Neural progenitor cell (in vitro differentiated cells): ENCODE measurements at places on chromosomes 1 and 21. TPM values are rescaled to one million over a fixed set of nuclear protein-coding genes. Genes with fewer than 3 reads are reported as not detected.

GRCh38 chr1:245598524-245599305, 443.9 kb downstream of the KIF26B start:
- DNase-seq: no peak
- H3K27ac ChIP-seq: no peak overlapping the region
- no peaks in the 10 kb centered on the region for H3K36me3 ChIP-seq
- peaks cover 7% of the 10 kb centered on the region for H3K4me1 ChIP-seq
- H3K4me3 ChIP-seq: no peak overlapping the region
- H3K27me3 ChIP-seq: no peaks in the 10 kb centered on the region

The TRIM63 gene
- not detected in 2 replicates for total RNA-seq

The TACSTD2 gene
- 0.28 TPM in 1 of 2 replicates, not detected in the other for total RNA-seq

- no peaks in the 10 kb centered on the region for H3K27me3 ChIP-seq
- no peak overlapping the region for H3K4me3 ChIP-seq
- DNase-seq: no peak
- no peak overlapping the region for H3K27ac ChIP-seq
These were observed 16.4 kb upstream of the ATP1A4 start for GRCh38 chr1:160134791-160135572.

GRCh38 chr1:70265946-70266345, 44.8 kb downstream of the SRSF11 start:
- no peaks in the 10 kb centered on the region for H3K27me3 ChIP-seq
- H3K4me3 ChIP-seq: no peak overlapping the region
- no peaks in the 10 kb centered on the region for H3K36me3 ChIP-seq

DNA sequence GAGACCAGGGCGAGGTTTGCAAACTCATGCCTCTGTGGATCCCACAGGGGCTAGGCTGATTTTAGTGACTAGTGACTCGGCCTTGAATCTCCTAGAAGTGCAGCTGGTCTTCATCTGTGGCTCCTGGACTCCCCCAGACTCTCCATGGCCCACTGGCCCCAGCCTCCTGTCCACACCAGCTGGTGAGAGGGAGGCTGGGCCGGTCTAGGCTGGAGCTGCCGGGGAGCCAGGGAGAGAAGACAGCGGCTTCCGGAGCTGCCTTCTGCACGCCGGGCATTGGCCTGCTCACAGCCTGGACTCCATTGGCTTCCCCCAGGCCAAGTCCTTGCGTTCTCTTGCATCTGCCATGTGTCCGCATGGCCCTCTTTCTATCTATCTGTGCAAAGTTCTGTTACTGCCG, 52.1 kb upstream of the COL6A1 start:
- H3K4me3 ChIP-seq: no peak overlapping the region
- H3K4me1 ChIP-seq: no peaks in the 10 kb centered on the region
- no peaks in the 10 kb centered on the region for H3K27me3 ChIP-seq
- no peaks in the 10 kb centered on the region for H3K36me3 ChIP-seq

The SH3BGR gene
- total RNA-seq: 7.5 and 12.2 TPM in 2 replicates

GRCh38 chr1:189429610-189430009, 1048.1 kb downstream of the BRINP3 start:
- no peak overlapping the region for H3K4me3 ChIP-seq
- H3K27me3 ChIP-seq: no peaks in the 10 kb centered on the region
- peak; percentile 78 for DNase-seq
- H3K4me1 ChIP-seq: no peaks in the 10 kb centered on the region
- no peak overlapping the region for H3K27ac ChIP-seq

DNA sequence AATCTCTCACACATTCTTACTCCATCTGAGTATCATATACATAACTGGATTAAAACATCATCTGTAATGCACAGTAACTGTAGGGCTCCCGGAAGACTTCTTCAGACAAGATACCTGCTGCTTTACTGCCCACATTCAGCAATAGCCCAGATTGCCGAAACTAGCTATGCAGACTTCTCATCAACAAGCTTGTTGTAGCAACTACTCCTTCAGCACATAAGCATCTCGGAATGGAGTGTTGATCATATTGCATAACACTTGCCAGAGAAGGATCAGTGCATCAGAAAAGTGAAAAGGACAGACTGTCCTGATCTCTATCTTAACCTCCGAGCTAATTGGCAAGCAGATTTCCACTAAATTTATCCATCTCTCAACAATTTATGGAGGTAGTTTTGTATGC, 354.6 kb upstream of the C1orf87 start:
- H3K4me3 ChIP-seq: no peak overlapping the region
- no peak overlapping the region for H3K27ac ChIP-seq
- no peaks in the 10 kb centered on the region for H3K4me1 ChIP-seq
- H3K27me3 ChIP-seq: no peaks in the 10 kb centered on the region

DNA sequence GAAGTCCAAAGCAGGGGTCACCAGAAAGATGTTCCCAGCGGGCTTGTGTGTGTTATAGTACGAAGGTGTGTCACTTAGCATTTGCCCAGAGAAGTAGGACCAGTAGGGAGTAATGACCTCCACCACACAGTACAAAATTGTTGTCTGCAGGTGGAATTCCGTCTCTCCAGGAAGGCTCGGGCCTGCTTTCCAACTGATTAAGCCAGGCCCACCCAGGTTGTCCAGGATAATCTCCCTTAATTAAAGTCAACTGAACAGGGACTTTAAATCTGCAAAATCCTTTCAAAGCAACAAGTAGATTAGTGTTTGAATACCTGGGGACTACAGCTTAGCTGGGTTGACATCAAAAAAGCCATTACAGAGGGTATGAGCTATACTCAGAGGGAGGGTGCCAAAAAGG, 131.3 kb downstream of the BACH1 start:
- H3K27ac ChIP-seq: peak overlapping the region; percentile 85
- no peak overlapping the region for H3K4me3 ChIP-seq
- peaks cover 21% of the 10 kb centered on the region for H3K4me1 ChIP-seq
- H3K27me3 ChIP-seq: no peaks in the 10 kb centered on the region
- peak; percentile 65 for DNase-seq

DNA sequence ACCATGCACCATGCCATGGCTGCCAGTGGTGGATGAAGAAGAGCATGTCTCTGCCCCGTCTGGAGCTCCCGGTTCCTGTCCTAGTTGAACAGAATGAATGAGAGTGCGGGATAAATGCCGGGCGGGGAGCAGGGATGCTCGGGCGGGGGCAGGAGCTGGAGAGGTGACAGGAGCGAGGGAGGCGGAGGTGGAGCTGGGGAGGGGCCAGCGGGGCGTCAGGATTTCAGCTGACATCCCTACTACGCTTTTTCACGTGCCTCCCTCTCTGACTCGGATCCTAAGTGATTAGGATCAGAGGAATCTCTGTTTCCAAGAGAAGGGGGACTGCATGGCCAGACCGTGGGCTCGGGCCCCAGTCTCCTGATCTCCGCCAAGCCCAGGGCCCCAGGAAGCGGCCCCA, 47.3 kb downstream of the TP73 start:
- H3K4me1 ChIP-seq: peaks cover 27% of the 10 kb centered on the region
- H3K36me3 ChIP-seq: no peaks in the 10 kb centered on the region
- H3K27ac ChIP-seq: no peak overlapping the region

DNA sequence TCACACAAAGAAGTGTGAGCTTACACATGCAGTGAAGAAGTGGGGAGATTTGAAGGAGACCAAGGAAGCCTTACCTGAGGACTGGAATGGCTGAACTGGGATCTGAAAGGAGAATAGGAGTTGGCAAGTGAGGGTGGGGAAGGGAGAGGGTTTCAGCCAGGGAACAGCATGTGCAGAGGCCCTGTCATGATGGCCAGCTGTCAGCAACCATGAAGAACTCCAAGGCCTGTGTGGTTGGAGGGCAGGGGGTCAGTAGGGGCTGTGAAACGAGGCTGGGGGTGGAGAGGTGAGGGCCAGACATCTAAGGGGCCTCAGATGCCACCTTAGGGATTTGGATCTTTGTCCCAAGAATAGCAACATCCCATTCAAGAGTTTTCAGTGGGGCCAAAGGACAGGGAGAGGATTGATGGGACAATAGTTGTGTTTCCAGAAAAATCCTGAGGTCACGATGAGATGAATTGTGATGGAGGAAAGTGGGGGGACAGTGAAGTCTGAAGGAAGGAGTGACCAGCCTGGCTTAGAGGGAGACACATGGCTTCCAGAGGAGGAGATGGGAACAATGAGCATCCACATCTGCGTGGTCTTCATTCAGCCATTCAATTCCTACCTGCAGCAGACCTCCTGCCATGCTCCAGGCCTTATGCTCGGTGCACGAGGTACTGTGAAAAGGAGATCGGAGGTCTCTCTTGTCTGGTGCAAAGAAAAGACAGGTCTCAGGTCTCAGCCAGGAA, 187.6 kb downstream of the MATN1 start:
- DNase-seq: no peak
- H3K27ac ChIP-seq: no peak overlapping the region
- no peak overlapping the region for H3K4me3 ChIP-seq

The TRIM58 gene
- 0.09 and 0.26 TPM in 2 replicates for total RNA-seq

- H3K27me3 ChIP-seq: no peaks in the 10 kb centered on the region
- H3K27ac ChIP-seq: no peak overlapping the region
- DNase-seq: no peak
- H3K4me3 ChIP-seq: no peak overlapping the region
- H3K36me3 ChIP-seq: no peaks in the 10 kb centered on the region
- H3K4me1 ChIP-seq: no peaks in the 10 kb centered on the region
These were observed 47.1 kb upstream of the ATP1B1 start for GRCh38 chr1:169059421-169059820.

GRCh38 chr1:153058826-153059784, 1.8 kb upstream of the SPRR2A start:
- no peaks in the 10 kb centered on the region for H3K36me3 ChIP-seq
- H3K27ac ChIP-seq: no peak overlapping the region
- no peaks in the 10 kb centered on the region for H3K27me3 ChIP-seq

The REN gene
- not detected in 2 replicates for total RNA-seq

GRCh38 chr1:115173151-115173550, 83.8 kb upstream of the TSPAN2 start:
- DNase-seq: no peak
- H3K4me3 ChIP-seq: no peak overlapping the region
- no peak overlapping the region for H3K27ac ChIP-seq
- H3K4me1 ChIP-seq: no peaks in the 10 kb centered on the region
- no peaks in the 10 kb centered on the region for H3K36me3 ChIP-seq

GRCh38 chr1:48878191-48878940, 101.7 kb upstream of the BEND5 start:
- H3K4me1 ChIP-seq: peaks cover 23% of the 10 kb centered on the region
- no peak for DNase-seq
- H3K27me3 ChIP-seq: no peaks in the 10 kb centered on the region
- no peak overlapping the region for H3K4me3 ChIP-seq

DNA sequence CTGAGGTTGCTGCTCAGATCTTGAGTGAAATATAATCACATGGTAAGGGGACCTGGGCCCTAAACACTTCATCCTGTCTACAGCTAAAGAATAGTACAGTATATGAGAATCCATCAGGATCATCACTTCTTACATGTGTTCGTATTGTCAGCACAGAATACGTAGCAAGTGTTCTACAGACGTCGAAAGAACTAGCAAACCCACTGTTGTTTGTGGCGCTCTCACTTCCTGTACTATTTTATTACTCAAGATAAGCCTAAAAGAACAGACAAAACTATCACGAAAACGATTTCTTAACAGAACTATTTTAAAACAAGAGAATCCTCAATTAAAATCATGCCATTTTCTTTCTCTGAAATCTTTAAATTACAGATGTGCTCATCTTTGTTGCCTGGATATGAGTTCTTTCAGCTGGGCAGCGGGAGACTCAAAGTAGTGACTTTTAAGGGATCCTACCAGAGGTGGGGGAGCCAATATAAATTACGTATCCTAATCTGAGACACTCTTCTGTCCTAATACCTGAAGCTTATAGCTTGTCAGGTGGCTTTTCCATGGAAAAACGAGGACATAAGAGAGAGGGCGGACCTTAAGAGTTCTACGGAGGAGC, 724 bp downstream of the ST7L start:
- peaks cover 17% of the 10 kb centered on the region for H3K36me3 ChIP-seq
- H3K4me1 ChIP-seq: peaks cover 16% of the 10 kb centered on the region
- peak overlapping the region; percentile 80 for H3K4me3 ChIP-seq
- peak; percentile 4 for DNase-seq

The RIT1 gene
- total RNA-seq: 41.5 and 51.3 TPM in 2 replicates

DNA sequence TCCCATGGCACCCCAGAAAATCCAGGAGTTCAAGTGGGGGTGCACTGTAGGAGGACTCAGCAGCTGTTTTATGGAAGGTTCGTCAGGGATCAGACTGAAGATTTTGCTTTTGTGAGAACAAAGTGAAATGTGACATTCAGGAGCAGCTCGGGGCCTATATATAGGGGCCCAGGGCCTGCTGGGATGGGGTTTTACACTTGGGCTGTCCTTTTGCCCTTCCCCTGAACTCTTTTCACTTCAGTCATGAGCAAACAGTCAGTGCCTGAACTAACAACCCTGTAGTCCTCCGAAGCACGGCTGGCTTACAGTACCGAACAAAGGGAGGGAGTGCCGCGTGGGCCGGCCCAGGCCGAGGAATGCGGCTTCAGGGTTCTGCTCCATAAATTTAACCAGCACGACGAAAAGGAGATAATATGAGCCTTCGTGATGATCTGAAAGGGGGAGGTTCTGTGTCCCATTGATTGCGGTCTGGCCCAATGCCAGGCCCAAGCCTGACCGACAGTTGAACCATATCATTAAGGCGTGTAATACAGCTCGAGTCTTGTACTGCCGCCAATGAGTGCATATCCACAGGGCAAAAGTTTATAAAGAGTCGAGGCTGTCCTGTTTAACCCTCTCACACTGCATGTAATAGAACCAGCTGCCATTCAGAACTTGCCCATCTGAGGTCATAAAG, 139.9 kb downstream of the DHRS3 start:
- H3K27ac ChIP-seq: no peak overlapping the region
- H3K4me1 ChIP-seq: peaks cover 15% of the 10 kb centered on the region
- peak; percentile 34 for DNase-seq

GRCh38 chr21:36166705-36167104, 10.1 kb downstream of the DOP1B start:
- H3K36me3 ChIP-seq: no peaks in the 10 kb centered on the region
- H3K27me3 ChIP-seq: no peaks in the 10 kb centered on the region
- H3K4me1 ChIP-seq: peaks cover 5% of the 10 kb centered on the region
- no peak overlapping the region for H3K27ac ChIP-seq

The PRAMEF12 gene
- total RNA-seq: not detected in 2 replicates

The MTMR11 gene
- total RNA-seq: 3.8 and 11.3 TPM in 2 replicates

GRCh38 chr1:206573762-206574161, 38.5 kb downstream of the EIF2D start:
- DNase-seq: no peak
- H3K27me3 ChIP-seq: no peaks in the 10 kb centered on the region
- no peak overlapping the region for H3K4me3 ChIP-seq
- H3K4me1 ChIP-seq: peaks cover 8% of the 10 kb centered on the region
- H3K36me3 ChIP-seq: no peaks in the 10 kb centered on the region

The ATAD3A gene
- 7.8 and 25.1 TPM in 2 replicates for total RNA-seq

- no peaks in the 10 kb centered on the region for H3K36me3 ChIP-seq
- H3K4me1 ChIP-seq: no peaks in the 10 kb centered on the region
- no peak overlapping the region for H3K4me3 ChIP-seq
- no peak overlapping the region for H3K27ac ChIP-seq
- no peak for DNase-seq
These were observed 89.5 kb upstream of the HIVEP3 start for GRCh38 chr1:42008264-42008663.

GRCh38 chr1:45722809-45723208, 27.6 kb downstream of the IPP start:
- H3K36me3 ChIP-seq: no peaks in the 10 kb centered on the region
- H3K27ac ChIP-seq: no peak overlapping the region
- no peak for DNase-seq
- no peaks in the 10 kb centered on the region for H3K27me3 ChIP-seq
